COLO829 (cell line): ENCODE measurements at places on chromosomes 11 and 22.

DNA sequence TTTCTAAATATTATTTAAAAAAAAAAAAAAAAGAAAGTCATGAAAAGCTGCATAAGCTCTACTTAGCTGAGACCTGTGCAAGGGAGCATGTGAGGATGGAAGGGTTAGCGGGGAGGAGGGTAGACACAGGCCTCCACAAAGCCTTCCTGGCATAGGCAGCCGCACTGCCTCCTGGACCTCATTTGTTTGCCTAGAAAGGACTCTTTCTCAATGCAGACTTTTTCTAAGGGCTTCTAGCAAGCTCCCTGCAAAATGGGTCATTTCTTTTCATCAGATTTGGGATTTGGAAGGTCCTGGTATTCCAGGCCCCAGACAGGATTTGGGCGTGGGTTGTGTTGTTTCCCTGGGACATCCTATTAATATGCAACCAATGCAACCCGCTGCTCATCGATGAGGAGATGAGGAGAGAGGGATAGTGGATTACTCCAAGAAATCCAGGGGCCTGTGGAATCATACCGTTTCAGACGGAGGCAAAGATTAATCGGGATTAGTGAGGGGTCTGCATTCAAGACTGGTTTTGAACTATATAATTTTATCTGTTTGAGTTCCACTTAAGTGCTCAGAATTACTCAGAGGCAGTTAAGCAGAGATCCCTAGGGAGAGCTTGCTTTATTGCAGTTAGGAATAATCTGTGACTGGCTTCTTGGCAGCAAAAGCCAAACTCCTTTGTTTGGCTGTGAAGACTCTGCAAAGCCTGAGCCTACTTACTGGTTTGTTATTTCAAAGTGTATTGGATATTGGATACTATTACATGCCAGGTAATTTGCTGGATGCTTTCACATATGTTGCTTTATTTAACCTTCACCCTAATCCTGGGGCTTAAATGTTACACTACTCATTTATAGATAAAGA lies 106.9 kb upstream of the NAV2 start:
- DNase-seq, result no peak

DNA sequence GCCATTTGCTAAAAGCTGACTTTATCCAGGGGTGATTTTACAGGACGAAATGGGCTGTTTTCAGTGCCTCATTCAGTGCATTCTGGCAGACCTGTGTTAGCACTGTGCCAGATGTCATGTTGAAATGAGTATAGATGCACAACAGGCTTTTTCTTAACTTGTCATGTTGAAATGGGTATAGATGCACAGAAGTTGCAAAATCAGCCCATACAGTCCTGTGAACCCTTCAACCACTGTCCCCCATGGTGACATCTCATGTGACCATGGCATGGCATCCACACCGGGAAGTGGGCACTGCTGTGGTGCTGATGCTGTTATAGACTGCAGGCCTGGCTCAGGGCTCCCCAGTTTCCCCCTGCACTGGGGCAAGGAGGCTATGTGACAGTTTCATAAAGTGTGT lies 2.5 kb downstream of the TALDO1 start:
- no peak for DNase-seq

- DNase-seq, result no peak
These were observed 179.2 kb upstream of the MTMR2 start for GRCh38 chr11:96103102-96103501.

DNA sequence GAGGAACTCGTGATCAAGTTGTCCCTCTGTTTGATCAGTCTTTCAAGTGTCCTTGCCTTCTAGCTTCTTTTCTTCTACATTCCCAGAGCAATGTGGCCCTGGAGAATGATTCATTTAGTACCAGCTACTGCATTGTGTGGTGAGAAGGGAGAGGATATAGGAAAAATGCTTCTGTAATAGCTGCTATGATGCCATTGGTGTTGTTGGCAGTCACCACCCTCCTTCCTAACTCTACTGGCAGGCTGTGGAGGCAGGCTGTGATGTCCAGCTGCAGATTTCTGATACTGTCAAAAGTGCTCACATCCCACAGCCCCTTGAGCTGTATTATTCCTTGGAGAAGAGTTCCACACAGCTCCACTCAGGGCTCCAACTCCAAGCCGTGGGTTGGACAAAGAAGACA lies 52.8 kb downstream of the ENDOD1 start:
- DNase-seq, result no peak

DNA sequence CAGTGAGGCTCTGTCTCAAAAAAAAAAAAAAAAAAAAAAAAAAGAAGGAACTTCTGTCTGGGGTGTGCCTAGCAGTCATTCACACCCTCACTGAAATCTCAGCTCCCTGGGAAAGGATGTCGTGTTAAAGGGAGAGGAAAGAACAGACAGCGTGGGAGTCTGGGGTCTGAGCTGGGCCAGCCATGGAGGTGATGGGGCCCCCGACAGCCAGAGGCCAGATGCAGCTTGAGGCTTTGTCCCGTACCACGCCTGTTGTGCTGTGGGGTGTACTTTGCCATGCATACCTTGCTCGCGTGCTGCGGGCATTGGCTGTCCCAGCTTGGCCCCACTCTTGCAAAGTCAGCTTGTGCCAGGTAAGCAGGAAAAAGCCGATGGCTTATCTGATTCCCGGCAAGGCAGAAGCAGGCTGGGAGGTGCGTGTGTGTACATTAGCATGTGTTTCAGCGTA lies 4.6 kb downstream of the SYT12 start:
- no peak for DNase-seq

DNA sequence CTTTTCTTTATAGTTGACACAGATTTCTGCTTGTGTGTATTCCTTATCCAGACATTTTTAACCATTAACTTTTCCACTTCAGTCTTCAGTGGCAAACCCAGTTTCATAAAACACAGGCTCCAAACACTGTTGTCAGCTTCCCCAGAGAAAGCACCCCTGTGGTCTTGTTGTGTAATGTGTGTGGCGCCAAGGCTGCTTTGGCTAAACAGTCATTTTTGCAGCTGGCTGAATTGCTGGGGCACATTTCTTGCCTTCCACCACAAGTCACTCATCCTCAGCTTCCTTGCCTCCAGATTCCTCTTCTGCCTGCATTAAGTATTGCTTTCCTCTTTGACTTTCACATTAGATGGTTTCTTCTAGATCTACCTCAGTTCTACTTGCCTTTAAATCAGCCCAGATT lies 40.5 kb downstream of the ARHGAP1 start:
- no peak for DNase-seq

GRCh38 chr11:44702889-44703288 lies 23.9 kb upstream of the TSPAN18 start:
- no peak for DNase-seq

- DNase-seq, result no peak
These were observed 38.8 kb upstream of the TOLLIP start for GRCh38 chr11:1348146-1348795.

DNA sequence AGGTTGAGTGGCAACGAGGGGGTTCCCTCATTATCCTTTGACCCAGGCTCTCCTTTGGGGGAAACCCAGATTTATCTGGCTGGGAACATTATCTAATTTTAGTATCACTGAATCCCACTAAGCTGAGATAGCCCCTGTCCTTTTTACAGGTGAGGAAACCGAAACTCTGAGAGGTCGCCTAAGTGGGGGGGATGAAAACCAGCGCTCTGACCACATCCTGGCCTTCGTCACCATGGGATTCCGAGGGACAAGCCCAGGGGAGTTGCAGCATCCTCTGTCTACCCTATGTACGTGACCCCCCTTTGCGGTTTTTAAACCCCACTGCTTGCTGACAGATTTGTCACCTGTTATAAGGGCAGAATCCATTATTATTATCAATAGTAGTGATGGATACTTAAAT lies 61.0 kb downstream of the ISX start:
- no peak for DNase-seq

- DNase-seq, result no peak
These were observed 449 bp upstream of the TOM1 start for GRCh38 chr22:35299217-35299672.

DNA sequence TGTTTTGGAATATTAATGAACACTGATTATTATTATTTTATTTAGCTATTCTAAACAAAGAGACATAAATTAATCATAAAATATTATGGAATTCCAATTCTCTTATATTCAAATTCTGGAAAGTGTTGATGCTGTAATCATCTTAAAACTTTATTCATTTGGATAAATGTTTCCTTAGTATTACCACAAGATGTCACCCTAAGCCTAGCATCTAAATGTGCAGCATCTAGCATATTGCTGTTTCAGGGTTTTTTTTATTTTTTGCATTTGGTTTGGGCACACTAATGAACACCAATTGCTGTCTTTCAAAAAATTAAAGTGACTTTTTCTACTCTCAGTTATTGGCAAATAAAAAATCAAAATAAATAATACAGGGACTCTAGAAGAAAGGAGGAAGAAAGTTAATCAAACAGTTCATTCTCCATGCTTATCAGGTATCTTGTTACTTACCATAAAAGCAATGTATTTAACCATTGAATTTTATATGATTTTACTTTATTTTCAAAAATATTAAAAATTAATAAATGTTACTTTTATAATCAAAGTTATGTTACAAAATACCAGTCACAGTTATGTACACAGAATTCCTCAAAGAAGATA lies 31.8 kb downstream of the DLG2 start:
- DNase-seq, result peak; percentile 48

DNA sequence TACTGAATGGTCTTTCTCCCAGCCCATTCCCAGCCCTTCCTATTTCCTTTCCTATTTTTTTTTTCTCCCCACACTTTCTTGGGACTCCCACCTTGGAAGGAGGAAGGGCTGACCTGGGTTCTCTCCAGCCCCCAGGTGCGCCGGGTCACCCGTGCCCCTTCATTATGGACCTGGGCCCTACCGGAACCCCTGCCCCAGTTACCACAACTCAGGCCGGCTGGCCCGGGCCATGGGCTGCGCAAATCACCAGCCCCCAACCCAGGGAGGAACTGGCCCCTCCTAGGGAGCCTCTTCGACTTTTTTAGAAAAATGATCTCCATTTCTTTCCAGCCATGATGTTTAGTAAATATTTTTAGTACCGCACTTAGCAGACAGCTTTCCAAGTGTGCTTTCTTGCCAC lies 62.2 kb downstream of the MORC2 start:
- DNase-seq, result no peak

GRCh38 chr22:22049684-22050083 lies 67.1 kb upstream of the TOP3B start:
- DNase-seq, result no peak

- DNase-seq, result no peak
These were observed 21.9 kb downstream of the TPBGL start for GRCh38 chr11:75262436-75262835.

GRCh38 chr11:117874253-117874909 lies 2.1 kb downstream of the FXYD6 start:
- no peak for DNase-seq

- no peak for DNase-seq
These were observed 103.5 kb downstream of the LDLRAD3 start for GRCh38 chr11:36047344-36047743.

DNA sequence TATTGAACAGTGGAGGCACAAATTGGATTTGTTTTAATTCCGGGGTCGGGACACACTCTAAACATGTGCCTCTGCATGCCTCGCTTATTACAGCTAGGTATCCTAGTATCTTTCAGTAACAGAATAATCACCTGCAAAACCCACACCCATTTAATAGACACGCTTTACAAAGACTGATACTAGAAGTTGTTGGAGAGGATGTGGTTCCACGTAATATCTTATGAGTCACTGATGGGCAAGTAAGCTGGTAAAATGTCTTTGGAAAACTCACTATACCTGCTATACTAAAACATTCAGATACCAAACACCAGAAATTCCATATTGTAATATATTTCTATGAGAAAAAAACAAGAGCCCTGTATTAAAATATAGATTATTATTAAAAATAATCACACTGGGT lies 84.0 kb downstream of the GGTLC2 start:
- DNase-seq, result no peak

DNA sequence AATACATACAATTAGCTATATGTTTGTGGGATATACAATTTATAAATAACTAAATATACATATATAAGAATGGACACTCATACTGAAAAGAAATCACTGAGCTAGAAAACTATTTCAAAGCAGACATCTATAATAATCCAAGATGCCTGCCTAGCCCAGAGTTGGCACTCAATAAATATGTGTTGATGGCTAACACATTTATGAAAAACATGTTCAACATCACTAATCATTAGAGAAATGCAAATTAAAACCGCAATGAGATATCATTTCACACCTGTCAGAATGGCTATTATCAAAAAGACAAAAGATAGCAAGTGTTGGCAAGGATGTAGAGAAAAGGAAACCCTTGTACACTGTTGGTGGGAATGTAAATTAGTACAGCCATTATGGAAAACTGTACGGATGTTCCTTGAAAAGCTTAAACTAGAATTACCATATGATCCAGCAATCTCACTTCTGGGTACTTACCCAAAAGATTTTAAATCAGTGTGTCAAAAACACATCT lies 29.8 kb downstream of the POU2AF1 start:
- DNase-seq, result no peak

DNA sequence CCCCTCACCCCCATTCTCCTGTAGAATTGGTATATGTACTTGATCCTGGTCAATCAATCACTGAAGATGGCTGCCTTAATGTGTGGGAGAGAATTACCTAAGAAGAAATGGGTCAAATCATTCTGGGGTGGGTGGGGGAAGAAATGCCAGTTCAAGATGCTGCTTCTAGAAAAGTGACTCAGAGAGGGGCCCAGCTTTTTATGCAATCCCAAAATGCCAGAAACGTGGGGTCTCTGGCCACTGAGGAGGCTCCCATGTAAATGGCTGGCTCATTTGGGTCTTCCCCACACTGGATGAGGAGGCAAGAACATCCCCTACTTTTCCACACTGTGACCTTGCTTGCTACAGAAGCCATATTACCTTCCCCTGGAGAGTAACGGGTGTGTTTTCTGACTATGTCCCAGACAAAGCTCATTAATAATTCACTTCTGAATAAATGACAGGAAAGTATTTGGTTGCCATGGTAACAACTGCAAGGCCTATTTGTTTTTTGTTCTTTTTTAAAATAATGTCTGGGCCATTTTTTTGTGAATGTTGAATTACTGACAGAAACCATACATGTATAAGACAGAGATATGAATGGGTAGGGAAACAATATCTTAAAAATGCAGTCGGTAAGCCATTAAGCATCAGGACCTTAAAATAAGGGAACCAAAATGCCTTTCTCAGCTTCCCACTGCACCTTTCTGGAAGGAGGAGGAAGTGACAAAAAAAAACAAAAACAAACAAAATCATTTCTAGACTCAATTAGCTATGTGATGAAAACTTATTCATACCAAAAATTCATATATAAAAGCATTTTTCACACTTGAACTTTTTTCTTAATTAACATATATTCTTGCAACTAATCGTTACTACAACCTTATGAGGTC lies 32.0 kb downstream of the SLC1A2 start:
- no peak for DNase-seq

- no peak for DNase-seq
These were observed 15.4 kb downstream of the PHLDA2 start for GRCh38 chr11:2913776-2914175.

DNA sequence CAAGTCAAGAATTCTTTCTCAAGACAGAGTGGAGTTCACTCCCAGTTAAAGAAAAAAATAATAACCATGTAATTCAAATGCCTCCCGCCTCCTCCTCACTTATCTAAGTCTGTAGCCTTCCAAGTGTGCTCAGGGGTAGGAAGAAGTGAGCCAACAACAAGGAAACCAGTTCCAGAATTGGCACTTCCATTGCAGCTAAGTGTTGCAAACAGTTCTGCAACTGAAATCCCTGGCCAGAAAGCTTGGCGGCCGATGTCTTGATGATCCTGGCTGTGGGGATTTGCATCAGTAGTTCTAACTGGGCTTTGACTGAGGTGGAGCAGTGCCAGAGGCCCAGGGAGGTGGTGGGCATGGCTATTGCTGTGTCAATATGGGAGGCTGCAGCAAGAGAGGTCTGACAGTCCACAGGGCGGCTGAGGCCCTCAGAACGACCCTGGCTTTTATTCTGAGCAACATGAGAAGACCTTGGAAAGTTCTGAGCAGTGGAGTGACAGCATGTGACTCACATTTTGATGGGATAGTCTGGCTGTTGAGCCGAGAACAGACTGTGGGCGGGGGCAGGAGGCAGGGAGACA lies 19.2 kb downstream of the DHCR7 start:
- no peak for DNase-seq
